ENCODE measurements at places on chromosomes 1 and 21.

DNA sequence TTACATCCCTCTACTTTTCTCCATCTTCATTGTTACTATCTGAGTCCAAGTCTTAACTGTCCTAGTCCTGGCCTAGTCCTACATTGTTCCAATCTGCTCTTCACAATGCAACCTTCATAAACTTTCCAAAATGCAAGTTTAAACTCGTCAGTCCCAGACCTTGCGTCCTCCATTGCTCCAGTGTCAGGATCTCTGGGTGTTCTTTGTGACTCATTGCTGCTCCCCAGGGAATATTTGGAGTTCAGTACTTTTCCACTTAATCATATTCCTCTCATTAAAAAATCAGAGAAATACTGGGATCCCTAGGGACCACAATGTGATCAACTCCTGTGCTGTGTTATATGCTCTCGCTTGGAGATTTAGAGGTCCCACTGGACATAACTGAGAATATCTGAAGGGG is 18.0 kb upstream of the KPRP start:
- DNase-seq: no peak

DNA sequence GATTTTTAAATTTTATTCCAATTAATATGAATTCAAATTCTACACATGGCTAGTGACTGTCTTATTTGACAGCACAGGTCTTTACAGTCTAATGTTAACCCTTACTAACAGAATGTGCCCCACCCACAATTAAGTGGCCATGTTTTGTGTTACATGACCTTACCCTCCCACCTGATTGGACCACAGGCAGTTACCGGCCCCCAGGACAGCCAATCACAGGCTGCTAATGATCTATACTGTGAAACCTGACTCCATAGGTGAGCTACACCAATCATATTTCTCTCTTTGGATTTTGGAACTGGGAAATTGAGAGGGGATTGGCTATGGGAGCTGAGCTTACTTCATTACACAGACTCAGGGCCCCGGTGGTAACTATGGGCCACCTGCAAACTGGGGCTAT is 27.5 kb downstream of the ZP4 start:
- DNase-seq: no peak

- DNase-seq: no peak
Observed at GRCh38 chr1:160797271-160797709, 1.3 kb downstream of the LY9 start.

DNA sequence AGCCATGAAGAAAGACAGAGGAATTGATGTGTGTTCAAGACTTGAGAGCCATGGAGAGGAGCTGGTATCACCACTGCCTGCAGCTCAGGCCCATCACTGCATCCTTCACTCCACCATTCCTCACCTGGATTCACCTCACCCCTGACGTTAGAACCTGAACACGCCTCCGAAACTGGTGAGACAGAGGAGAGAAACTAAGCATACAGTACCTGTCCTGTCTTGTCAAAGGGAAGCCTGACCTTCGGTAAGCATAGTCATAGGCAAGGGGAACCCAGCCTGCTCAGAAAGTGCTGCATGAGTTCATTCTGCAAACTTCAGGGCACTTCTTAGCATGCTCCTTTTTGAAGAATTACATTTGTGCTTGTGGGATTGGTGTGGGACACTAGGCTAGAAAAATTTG is 425.8 kb downstream of the DSCAM start:
- DNase-seq: no peak

GRCh38 chr1:187411118-187411517 is 582.4 kb downstream of the PLA2G4A start:
- no peak for DNase-seq

DNA sequence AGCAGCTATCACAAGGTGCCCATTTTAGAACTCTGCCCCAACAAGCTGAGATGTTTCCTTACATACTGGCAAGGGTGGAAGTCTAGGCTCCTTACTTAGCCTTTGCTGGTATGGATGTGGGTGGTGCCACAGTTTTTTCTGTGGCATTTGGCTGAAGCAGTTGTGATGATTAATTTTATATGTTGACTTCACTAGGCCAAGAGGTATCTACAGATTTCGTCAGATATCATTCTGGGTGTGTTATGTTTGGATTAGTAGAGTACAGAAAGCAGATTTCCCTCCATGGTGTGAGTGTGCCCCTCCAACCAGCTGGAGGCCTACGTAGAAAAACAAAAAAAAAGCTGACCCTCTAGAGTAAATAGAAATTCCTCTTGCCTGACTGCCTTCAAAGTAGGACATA is 317.0 kb downstream of the BARHL2 start:
- DNase-seq: no peak

GRCh38 chr1:156993426-156994147 is 52.0 kb downstream of the ARHGEF11 start:
- DNase-seq: no peak

GRCh38 chr1:22592919-22593790 is 29.9 kb downstream of the EPHA8 start:
- DNase-seq: no peak

DNA sequence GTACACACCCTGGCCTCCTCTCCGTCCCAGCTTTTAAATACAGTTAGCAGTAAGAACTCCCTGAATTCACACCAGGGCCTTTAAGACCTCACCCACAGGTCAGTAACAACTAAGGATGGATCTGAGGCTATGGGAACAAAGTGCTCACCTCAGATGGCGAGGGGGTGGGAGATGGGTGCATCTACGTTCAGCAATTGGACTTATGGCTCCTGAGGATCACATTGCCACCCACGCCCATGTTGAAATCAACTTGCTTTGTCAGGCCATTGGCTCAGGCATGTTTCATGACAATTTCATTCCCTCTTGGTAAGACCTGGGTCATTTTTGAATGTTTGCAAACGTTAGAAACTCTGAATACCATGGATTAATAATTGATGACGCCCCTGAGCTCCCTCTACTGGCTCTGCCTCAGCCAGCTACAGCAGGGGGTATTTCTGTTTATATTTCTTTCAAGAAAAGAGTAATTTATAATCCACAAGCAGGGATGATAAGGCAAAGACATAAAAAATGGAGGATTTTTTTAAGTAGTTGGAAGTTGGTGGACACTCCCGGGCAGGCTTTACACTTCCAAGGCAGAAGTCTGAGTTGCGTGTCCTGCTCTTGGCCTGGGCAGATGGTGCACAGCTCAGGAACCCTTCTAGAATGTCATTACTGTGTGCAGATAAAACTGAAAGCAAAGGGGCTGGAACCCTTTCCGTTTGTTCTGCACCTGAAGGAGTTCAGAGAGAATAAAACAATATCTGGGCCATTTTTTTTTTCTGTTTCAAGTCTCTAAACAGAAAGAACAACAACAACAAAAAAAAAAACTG is 13.7 kb upstream of the LBR start:
- DNase-seq: no peak

DNA sequence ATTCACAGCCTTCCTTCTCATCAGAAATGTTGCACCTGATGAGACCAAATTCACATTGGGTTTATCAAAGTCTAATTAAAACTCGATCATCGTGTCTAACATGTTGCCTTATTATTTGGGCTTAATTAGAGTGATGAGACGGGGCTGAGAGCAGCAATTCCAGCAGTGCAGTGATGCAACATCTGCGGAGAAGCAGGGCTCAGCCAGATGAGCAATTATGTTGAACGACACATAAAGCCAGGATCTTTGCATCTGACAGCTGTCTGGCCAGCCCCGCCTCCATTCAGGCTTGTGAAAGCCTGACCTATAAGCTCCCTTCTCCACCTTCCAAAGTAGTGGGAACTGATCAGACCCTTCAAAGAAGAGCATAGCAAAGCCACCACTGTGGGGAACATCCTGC is 109.8 kb downstream of the C1orf94 start:
- no peak for DNase-seq

GRCh38 chr1:202405928-202406327 is 57.4 kb downstream of the PPP1R12B start:
- DNase-seq: no peak

- no peak for DNase-seq
Observed at GRCh38 chr1:77016386-77016985, 149.2 kb downstream of the ST6GALNAC5 start.

GRCh38 chr1:115642168-115643072 is 650 bp downstream of the VANGL1 start:
- DNase-seq: no peak

- no peak for DNase-seq
Observed at GRCh38 chr1:37762516-37762915, 2.4 kb downstream of the EPHA10 start.

DNA sequence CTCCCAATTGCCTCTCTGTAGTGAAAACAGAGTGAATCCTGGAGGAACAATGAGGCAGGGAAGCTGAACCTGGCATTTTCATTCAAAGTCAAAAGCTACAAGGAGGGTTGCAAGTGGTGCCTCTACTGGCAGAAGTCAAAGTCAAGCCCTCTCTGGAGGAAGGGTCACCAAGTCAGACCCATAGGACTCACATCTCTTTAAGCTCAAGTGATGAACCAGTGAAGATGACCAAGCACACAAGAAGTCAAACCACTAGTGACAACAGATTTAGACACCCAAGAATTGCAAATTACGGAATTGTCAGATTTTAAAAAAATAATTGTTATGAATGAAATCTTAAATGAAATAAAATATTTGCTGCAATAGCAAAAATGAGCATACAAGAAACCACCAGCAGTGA is 81.1 kb upstream of the ATP1B1 start:
- no peak for DNase-seq

DNA sequence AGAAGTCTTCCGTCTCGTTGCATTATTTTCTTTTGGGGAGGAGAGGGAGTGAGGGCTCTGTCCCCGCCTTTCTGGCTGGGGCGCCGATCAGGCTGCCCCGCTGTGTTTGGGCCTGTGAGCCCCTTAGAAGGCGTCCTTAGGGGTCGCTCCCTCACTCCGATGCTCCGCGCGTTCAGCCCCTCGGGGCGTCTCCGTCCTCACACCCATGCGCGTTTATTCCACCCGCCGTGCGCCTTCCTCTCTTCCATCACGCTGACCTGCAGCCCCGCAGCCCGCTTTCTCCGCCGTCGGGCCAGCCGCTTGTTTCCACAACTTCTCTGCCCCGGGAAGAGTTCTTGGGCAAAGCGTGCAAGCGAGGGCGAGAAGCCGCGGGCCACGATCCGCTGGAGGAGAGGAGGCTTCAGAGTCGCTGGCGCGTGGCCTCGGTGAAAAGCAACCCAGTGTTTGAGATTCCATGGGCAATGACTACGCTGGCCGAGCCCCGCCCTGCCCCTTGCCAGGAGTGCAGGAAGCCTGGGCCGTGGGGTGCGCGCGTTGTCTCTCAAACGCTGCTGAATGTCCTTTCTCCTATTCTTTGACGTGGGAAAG is 27.7 kb downstream of the TRIM11 start:
- no peak for DNase-seq

DNA sequence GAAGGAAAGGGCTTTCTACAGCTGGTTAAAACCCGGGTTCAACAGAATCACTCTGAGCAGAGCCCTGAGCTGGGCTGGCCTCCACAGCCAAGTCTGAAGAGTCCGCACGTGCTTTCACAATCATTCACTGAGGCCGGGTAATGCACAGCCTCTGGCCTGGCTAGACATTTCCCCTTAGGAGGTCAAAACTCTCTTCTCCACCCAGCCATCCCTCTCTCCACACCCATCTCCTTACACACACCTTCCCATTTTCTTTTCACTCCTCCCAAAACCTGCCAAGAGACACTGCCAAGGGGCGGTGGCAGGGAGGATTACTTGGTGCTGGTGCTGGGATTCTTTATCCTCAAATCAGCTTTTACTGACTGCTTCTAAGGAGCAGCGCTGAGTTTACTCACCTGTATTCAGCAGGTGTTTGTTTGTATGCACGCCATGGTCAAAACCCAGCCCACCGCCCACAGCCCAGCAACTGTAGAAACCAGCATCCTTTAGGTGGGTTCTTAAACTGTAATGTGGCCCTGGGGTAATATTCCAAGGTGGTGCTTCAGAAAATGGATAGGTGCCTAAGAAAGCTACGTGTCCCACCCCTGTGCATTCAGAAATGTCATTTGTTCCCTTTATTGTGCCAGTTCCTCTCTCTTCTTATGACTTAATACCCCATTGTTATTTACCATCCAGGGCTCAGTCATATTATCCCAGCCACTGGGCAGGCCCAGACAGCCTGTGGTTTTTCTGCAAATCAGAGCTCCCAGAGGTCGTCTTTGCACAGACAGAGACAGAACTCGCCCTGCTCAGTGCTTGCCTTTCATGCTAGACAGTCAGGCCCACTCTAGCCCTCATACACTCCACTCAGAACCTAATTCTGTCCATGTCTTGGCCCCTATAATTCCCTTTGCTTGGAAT is 80.2 kb downstream of the ADSS2 start:
- no peak for DNase-seq

- no peak for DNase-seq
Observed at GRCh38 chr1:153612755-153613331, at the start of gene S100A16. Gene S100A16 (minus strand): TSS chr1:153613137. CDS start chr1:153608151, 4,986 bp downstream.

GRCh38 chr1:159296706-159297375 is 5.3 kb upstream of the FCER1A start:
- no peak for DNase-seq

GRCh38 chr1:231319080-231319479 is 18.6 kb downstream of the EXOC8 start:
- DNase-seq: no peak

DNA sequence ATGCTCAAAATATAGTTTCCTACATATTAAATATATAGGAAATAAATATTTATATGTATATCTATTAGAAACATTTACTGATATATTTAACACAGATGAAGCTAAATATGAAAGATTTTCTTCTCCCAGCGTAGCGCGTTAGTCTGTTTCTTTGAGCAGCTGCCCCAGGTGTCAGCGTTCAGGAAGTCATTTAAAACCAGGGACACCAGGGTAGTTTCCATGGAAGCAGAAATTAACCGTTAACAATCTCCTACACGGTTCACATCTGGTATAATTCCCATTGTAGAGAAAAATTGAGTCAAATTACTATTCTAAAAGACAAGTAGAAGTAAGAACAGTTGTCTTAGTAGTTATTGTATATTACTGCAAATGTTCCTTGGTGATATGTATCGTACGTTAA is 1443.7 kb downstream of the MRPL39 start:
- DNase-seq: no peak

DNA sequence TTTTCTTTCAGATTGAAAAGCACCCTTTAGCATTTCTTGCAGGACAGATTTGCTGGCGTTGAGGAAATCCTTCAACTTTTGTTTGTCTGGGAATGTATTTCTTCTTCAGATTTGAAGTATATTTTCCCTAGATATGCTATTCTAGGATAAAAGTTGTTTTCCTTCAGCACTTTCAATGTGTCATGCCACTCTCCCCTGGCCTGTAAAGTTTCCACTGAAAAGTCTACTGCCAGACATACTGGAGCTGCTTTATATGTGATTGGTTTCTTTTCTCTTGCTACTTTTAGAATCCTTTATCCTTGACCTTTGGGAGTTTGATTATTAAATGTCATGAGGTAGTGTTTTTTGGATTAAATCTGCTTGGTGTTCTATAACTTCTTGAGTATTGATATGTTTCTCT is 44.2 kb upstream of the CD55 start:
- DNase-seq: no peak

DNA sequence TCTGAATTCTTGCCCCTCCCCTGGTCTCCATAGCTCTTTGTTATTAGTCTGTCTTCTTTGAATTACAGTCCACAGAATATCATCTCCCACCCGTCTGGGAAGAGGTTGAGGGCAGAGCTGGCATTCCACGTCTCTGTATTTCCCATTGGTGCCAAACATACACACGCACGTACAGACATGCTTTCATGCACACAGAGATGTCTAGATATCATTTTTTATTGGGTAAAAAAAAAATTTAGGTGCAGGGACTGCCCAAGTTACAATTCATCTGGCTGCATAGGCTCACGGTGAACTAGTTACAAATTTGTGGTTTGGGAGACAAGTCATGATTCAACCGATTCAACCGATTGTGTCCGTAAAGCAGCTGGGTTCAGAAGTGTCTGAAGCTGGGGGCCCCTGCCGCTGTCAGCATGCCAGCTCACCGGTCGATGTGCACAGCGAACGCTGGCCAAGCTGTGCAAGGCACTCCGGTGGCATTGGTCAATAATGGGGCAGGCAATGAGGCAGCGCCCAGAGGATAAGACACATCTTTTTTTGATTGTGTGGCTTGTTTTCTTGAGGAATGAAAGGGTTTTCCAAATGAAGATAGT is 73.7 kb downstream of the KCNN3 start:
- no peak for DNase-seq
